ENCODE measurements at places on chromosomes 5 and 9.

DNA sequence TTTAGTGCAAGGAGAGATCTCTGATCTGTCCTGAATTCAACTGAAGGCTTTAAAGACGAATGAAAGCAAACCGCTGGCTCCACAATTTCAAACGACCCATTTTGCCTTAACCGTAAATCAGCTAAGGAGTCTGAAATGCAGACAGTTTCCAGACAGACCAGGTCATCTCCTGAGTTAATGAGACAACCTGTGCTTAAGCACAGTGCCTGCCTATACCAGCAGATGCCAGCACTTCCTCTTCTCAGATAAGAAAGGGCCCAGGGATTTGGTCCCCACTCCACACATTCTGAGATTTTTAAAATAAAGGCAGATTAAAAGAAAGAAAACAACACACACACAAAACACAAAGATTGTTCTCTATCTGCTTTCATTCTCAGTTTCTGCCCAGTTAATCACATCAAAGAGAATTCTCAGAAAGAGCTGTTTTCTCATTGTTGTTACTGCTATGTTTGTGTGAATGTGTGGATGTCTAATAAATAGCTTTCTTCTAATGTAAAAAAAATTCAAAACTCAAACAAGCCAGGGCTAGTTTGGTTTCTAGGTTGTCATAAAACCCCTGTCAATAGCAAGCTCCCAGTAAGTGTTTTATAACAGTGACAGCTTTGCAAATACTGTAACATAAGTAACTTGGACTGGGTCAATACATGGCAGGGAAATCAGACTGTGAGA lies 157.7 kb upstream of the SLC24A2 start:
- no peak for DNase-seq

DNA sequence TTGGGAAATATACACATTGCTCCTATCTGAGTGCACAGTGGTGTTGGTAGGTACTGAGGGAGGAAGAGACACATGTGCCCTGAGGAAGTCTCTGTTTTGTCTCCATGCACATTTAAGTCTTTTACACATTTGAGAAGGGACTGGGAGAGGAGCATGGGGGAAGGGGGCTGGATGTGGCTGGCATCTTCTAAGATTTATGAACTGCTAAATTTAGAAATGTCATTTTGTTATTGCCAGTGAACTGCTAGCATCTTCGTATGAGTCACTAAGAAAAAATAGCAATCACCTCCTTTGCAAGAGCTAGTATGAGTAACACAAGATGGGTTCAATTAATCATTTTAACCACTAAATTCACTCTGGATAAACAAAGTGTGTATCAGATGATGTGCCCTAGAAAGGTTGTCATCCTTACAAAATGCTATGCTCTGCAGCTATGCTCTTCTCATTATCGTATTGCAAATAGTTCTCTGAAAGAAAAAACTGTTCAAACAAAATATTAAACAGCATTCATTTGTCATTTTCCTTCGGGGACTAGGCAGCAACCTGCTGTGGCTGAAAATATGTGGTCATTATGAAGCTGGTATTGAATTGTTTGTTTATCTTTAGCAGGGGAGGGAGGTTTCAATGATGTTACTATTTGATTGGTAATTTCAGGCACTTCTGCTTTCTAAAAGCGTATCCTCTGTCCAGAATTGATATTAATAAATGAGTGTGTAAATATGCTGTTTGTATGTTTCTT lies 236.5 kb downstream of the DMRTA1 start:
- DNase-seq = no peak

- no peak for DNase-seq
Observed at GRCh38 chr5:7329712-7330111, 66.2 kb upstream of the ADCY2 start.

- no peak for DNase-seq
Observed at GRCh38 chr5:149349382-149349781, 4.1 kb downstream of the GRPEL2 start.

DNA sequence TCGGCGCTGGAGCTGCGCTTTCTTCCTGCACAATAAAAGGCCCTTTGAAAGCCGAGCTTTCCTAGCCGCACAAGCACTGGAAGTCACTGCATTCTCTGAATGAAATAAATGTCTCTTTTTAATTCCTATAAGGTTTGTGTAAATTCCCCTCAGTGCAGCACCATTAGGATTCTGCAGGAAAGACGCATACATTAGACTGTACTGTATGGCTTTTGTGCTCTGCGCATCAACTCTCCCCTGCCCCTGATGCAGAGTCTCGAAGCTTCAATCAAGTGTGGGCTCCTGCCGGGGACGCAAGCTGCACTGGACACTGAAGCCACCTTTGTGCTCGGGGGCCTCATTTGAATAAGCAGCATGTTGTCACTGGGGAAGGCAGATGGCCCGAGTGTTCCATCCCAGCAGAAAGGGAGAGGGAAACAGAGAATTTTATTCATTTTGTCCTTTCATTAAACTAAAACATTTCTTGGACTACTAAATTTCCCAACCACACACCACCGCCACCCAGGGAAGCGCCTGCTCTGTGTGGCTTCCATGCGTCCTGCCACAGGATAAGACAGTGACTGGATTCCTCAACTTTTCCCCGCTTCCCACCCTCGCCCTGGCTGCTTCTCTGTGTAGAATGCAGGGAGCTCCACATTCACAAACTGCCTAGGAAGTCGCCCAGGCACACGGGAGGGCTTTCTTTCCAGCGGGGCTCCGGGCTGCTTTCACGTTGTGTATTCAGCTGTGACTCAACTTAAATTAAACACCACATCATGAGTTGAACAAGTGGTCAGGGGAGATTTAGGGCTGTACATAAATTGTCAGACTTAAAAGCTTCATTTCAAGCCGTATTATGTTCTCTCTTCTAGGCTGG lies 635.4 kb downstream of the IRX1 start:
- DNase-seq = no peak

DNA sequence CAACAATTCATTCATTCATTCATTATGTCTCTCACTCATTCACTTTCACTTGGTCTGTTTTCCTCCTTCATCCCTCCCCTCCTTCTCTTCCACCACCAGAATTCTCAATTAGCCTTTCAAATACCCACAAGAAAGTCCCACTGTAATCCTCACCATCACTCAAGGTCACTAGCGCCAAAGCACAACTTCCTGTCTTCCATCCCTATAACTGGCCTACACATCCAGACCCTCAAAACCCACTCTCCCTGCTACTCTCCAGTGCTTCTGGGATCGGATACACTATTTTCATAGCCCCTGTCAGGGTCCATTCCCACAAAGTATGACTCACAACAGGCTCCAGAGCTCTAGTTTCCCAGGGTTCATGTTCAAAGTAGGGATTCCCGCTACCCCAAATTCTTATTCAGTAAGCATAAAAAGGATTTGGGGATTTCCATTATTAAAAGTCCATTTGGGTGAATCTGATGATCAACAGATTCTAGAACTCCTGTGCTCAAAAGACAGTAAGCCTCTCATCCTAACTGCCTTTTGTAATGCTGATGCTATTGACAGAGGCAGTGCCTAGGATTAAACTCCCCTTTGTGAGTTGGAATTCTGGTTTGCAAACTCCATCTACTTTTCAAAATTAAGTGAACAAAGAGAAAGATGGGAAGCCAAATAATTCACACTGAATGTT lies 250.9 kb downstream of the SEMA5A start:
- DNase-seq = no peak

DNA sequence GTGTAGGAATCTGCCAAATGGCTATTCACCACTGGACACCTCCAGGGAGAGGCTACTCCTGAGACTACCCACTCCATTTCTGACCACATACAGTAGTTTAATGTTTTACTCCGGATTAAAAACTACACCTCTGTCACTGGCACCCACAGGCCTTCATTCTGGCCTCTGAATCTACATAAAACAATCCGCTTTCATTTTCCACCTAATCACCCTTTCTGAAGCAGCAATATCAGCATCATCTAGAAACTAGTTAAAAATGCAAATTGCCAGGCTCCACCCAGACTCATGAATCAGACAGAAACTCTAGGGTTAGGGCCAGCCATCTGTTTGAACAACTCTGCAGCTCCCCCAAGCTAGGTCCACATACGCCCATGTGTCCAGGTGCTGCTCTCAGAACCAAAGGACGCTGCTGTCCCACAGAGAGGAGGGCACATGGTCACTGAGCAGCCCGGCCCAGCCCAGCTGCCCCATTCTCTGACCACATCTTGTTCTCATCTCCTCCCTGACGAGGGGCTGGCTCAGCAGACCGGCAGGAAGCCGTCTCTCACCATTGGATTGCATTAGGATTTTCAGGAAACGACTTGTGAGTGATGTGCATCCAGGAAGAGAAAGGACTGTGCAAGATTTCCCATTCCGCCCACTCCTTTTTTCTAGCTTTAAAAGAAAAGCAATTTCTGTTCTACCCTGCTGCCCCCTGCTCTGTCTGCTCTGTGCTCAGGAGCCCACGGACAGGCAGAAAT lies 34.7 kb downstream of the ADAM19 start:
- peak; percentile 39 for DNase-seq

DNA sequence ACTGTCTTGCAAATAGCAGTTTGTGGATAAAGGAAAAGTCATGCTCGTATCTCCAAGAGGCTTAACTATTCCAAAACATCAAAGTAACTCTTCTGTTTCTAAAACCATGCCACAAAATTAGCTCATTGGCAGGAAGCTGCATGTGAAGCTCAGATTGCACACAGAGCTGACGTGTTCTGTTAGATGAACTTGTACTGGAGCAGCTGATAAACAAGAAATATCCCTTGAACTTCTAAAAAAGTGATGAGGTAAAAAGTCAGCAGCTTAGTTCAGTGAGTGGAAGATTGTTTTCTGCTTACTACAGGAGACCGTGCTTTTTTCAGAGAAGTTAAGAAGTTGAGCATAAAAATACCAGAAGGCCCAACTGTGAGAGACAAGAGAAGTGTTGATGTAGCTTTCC lies 113.2 kb downstream of the SLC12A2 start:
- DNase-seq = no peak

DNA sequence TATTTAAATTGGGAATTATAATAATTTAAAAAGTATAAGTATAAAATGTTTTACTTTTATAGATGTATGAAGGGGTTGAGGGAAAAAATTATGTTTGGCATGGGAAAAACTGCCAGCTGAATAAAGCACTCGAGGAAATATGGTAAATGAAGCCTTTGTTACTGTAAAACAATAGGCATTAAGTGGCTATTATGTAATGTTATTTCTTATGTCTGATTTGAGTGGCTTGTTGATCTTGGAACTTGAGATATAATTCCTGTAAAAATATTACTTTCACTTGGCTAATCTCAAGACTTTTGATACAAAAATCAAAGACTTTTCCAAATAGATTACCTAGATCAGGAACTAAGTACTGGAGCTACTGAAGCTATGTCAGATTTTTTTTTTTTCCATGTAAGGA lies 182.9 kb downstream of the CD180 start:
- no peak for DNase-seq

- no peak for DNase-seq
Observed at GRCh38 chr5:175383350-175383749, 60.6 kb downstream of the DRD1 start.

- peak; percentile 27 for DNase-seq
Observed at GRCh38 chr9:68844631-68845612, 139.9 kb downstream of the PIP5K1B start.

DNA sequence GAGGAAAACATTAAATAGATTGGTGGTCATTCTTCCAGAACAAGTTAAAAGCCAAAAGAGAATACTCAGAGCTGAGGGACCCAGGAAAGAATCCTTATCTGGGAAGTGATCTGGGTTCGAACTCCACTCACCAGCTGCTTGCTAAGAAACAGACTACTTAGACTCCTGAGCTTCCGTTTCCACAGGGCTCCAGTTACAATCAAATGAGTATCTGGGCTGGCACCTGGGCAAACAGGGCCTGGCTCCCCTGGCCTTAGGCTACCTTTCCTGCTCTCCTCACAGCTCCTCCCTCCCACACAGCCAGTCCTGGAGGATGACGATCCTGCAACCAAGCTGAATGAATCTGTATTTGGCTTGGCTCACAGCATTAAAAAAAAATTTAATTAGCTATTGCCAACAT lies 2.5 kb downstream of the MAPK9 start:
- DNase-seq = no peak

DNA sequence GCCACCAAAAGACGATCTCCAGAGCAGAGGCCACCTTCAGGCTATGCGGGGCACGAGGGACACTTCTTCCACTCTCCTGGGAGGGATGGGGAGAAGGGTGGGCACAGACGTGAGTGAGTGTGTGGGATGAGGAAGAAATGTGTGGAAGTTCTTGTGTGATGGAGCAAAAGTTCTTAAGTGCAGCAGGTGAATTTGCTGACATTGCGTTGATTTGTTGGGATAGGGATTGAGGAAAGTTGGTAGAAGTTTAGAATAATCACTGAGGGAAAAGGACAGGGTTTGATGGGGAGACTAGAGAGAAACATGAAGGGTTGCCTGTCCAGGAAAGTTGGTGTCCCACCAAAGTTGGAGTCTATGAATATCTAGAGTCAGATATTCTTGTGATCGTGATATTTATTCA lies 2.2 kb downstream of the AOPEP start:
- DNase-seq = no peak

DNA sequence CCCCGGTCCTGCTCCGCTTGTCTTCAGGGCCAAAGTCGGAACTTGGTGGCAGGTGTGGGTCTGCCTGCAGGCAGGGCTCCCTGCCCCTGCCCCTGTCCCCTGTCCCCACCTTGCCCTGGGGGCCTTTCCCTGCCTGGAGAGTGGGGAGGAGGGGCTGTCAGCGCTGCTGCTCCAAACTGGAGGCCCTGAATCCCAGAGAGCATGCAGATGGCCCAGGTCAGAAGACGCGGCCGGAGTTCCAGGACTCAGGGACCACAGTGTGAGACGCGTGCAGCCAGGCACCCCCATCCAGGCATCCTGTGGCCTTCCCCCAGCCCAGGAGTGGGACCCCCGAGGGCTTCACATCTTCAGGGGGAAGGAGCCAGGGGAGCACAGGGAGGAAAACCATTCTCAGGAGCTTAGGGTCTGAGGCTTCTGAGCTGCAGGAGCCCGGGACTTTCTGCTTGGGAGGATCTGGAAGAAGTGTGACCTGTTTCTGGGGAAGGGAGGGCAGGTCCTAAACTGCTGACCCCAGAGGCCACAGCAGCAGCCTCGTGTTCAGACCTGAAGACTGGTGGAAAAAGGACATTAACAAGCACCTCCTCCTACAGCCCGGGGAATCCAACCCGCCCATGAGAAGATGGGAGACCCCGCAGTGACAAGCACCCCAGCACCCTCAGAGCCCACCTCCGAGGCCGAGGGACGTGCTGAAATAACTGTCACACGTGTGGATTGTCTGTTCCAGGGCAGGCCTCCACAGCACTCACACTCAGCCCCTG lies 38.0 kb downstream of the RASGEF1C start:
- DNase-seq = no peak

DNA sequence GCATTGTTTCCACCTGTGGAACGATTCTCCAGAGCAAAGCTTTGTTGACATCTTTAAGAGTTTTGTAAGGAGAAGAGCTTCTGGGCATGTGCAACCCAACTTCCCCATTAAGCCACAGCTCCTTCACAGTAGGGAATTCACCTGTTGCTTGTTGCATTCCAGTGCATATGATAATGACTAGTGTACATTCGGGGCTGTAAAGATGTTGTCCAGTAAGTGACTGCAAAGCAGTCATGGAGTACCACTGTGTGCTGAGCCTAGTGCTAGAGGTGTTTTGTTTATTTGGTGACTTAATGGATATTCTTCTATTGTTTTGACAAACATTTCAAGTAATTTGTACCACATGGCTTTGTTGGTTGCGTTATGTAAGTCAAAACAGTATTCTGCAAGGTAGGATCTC lies 12.8 kb downstream of the UGCG start:
- no peak for DNase-seq

GRCh38 chr5:83475935-83476814 lies 4.6 kb downstream of the VCAN start:
- no peak for DNase-seq

GRCh38 chr9:6838158-6838557 lies 80.4 kb downstream of the KDM4C start:
- no peak for DNase-seq

- DNase-seq = no peak
Observed at GRCh38 chr5:130502702-130503101, 598.4 kb downstream of the CHSY3 start.
